ENCODE measurements at places on chromosomes 3 and 15.
A peak's percentile ranks its signal among the peaks of the same experiment; 100 is the strongest.

- DNase-seq = no peak
Measured at GRCh38 chr3:100518983-100519382, 26.6 kb downstream of the TMEM45A start.

GRCh38 chr3:196197524-196197923 is 13.7 kb downstream of the ZDHHC19 start:
- no peak for DNase-seq

DNA sequence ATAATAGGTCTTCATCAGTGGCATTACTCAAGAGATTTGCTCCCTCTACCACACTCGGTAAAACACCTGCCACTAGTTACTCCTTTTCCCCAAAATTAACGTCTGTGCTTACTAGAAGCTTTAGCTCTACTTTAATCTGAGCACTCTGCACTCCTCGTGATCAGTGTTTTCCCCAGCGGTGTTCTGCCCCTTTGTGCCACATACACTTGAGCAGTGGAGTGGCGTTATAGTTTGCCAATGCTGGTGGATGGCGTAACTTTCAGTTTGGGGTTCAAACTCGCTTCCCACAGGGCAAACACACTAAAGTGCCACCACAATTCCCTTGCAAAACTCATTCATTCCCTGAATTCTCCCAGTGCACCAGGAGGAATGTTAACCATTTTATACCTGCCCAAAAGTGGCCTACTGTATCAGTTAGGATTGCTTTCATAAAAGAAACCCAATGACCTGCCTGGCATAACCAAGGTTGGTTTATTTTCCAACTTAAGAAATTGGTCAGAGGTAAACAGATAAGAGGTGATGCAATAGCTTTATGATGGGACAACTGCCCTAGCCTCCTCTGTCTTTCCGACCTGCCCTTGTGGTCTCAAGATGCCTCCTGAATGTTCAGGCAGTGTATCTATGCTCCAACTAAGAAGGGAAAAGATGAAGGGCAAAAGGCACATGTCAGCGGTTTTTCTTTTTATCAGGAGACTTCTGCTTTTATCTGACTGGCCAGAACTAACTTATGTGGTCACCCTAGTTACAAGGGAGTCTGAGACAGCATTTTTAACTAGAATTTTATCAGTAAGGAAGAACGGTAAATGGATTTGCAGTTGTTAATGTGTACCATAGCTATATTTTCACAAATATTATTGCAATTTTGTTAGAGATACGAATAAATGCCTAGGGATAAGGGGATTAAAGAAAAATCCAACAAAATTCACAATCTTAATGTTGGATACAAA is 83.9 kb downstream of the FSIP1 start:
- DNase-seq = peak; percentile 47

GRCh38 chr15:71114887-71115566 is at the start of gene THSD4:
Gene THSD4 (plus strand): TSS chr15:71115471.
- peak; percentile 92 for DNase-seq

DNA sequence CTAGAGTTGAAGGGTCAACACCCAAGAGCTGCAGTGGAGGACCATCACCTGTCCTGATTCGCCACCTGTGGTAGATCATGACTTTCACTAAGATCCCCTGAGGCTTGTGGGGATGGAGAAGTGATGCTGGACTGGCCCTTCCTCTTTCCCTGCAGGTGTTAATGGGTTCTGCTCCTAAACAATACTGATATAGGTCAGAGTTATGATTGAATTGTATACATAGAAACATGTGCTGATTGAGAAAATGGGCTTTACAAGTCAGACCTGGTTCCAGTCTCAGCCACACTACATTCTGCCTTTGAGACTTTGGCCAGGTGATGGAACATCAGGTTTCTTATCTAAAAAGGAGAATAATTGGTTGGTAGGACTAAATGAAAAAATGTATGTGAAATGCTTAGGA is 418.9 kb upstream of the TPRG1 start:
- DNase-seq = no peak

GRCh38 chr3:5254281-5255048 is 67.0 kb downstream of the EDEM1 start:
- no peak for DNase-seq

- no peak for DNase-seq
Measured at GRCh38 chr15:101522091-101522490, 32.6 kb upstream of the PCSK6 start.

GRCh38 chr3:31522152-31522551 is 10.6 kb upstream of the STT3B start:
- DNase-seq = no peak

DNA sequence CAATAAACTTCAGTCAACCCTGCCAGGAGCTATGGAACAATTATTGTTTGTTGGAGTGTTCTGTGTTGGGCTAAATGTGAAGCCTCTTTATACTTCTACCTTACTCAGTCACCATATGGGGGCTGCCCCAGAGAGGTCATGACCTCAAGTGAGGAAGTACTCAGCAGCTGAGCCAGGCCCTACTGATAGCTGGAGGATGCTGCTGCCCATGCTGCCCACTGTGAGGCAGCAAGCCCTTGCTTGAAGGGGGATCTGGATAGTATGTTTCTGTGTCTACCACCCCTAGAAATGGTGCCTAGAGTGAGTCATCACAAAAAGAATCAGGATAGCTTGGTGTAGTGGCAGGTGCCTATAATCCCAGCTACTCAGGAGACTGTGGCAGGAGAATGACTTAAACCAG is 4.5 kb upstream of the RPL24 start:
- no peak for DNase-seq

Data from thyroid gland (tissue), 4 donors.